ENCODE measurements at places on chromosomes 13 and 19. TPM values are rescaled to one million over a fixed set of nuclear protein-coding genes. Genes with fewer than 3 reads are reported as not detected.

Gene IGLON5
- not detected for total RNA-seq

DNA sequence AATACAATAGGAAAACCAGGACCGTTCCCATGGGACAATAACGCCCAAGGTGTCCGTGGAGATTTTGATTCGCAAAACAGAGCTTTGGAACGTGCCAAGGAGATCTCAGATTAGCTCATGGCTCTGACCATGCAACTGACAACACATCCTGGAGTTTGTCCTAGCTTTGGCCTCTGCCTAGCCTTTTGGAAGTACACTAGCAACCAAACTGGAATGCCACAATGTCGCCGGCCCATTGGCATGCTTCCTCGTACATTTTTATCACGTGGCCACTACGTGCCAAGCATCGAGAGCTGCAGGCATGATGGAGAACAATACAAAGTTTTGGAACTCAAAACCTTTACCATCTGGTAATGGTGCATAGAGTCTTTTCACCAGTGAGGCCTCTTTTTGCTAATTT, 256.5 kb downstream of the DCLK1 start:
- no peak for DNase-seq

DNA sequence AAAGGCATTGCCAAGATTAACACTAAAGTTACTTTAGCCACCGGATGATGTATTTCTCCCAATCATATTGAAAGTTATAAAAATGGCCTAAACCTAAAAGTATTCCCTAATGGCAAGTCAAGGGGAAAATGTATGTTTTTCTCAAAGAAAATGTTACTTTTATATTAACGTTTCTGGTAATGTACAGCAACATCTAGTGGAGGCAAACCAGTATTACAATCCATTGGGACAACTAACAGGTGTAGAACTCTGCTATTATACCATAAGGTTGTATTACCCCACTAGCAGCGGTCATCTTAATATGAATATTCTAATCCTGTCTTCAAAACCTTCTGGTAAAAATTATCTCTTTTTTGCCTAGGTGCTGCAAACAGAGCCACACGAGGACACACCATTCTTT, 69.2 kb downstream of the ZNF100 start:
- peak; percentile 47 for DNase-seq

Gene CFAP97D2
- 0.47 TPM for total RNA-seq

DNA sequence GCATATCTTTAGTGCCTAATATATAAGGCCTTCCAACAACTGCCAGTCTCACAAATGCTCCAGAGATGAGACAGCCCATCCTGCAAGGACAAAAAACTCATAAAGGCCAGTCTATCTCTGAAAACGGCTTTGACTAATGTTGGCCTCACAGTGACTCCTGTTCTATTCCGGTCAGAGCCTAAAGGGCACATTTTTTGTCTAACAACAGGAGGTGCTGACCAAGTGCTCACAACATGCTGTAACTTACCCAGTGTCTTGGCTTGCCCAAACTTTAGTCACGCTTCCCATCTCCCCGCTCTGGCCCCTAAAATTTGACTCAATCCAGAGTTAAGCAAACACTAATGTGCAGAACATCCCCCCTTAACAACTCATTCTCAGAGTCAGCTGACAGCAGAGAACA, 1411.2 kb upstream of the MIR17HG start:
- no peak for DNase-seq

- peak; percentile 62 for DNase-seq
Measured at GRCh38 chr19:48490981-48491792, 20.4 kb downstream of the LMTK3 start.

DNA sequence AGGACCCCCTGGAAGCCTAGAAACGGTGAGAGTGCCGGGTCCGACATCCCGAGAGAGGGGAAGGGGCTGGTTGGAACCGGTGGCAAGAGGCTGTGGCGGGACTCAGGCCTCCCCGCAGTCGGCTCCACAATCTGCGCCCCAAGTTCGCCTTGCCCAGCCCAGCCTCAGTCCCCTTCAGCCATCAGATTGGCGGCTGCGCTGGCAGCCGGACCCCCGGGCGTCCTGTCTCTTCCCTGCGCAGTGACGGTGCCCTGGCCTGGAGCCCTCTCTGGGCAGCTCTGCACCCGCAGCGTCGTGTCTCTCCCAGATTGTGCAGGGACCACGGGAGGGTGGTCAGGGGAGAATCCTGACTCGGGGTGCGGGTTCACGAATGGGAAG, 315 bp downstream of the ZNF492 start:
- DNase-seq, result no peak

- no peak for DNase-seq
Measured at GRCh38 chr13:36377826-36378468, 31.8 kb upstream of the SPART start.

DNA sequence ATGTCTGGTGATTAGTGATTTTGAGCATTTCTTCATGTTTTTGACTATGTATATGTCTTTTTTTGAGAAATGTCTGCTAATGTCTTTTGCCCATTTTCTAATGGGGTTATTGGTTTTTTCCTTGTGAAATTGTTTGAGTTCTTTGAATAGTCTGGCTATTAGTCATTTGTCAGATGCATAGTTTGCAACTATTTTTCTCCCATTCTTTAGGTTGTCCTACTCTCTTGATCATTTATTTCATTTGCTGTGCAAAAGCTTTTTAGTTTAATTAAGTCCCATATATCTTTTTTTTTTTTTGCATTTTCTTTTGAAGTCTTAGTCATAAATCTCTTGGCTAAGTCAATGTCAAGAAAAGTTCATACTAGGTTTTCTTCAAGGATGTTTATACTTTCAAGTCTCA, 449.8 kb downstream of the DACH1 start:
- DNase-seq, result no peak

Gene TMEM145
- total RNA-seq, result not detected

Gene COQ8B
- 16.4 TPM for total RNA-seq

Gene LRRC4B
- total RNA-seq, result not detected

GRCh38 chr13:74438901-74439300, 304.7 kb upstream of the KLF12 start:
- no peak for DNase-seq

- DNase-seq, result no peak
Measured at GRCh38 chr13:26400545-26400944, 146.6 kb downstream of the CDK8 start.

DNA sequence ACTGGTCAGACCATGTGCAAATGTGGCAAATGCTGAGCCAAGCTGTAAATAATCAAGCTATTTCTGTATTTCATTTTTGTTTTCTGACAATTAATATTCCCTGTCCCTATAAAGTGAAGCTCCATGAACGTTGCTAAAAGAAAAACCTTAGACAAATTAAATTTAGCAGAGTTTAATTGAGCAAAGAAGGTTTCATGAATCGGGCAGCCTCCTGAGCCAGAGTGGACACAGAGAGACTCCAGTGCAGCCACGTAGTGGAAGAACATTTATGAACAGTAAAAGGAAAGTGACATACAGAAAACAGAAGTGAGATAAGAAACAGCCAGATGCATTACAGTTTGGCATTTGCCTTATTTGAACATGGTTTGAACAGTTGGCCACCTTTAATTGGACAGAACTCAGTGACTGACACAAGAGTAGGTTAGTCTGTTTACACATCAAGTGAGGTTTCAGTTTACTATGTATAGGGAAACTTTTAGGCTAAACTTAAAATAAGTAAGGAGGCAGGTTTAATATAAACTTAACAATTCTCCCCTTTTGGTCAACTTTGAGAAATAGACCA, 69.7 kb downstream of the UFM1 start:
- no peak for DNase-seq

GRCh38 chr13:44756276-44756810, 180.2 kb upstream of the TSC22D1 start:
- no peak for DNase-seq

DNA sequence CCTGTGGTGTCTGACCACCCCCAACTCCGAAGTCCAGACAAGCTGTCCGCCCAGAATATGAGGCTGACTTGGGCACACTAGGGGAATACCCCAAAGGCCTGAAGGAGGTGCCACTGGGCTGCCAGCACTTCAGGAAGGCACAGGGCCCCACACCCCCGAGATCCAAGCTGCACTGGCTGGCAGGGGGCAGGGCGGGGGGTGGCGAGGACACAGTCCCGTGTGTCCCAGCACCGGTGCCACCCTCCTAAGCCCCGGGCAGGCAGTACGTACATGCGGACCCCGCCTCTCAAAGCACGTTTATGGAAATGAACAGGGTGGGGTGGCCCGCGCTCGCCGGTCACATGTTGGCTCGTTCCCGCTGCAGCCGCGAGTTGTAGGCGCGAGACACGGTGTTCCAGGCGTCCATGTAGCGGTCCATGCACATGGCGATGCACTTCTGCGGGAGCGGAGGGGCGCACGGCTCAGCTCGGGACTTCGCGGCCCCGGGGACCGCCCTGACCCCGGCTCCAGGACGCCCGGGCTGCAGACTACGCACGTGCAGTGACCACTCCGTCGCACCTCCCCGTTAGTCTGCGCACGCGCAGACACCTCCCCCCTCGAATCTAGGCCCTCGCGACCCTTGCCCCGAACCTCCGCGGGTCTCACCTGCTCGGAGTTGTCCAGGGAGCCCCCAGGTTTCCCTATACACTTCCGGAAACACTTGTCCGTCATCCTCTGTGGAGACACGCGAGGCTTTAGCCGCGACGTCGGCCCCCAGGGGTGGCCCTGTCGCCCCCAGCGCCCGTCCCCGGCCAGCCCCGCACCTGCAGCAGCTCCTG, 566 bp downstream of the TIMM13 start:
- DNase-seq, result peak; percentile 38

Gene ANKRD27
- total RNA-seq, result 16.5 TPM

Gene LILRA1
- 0.27 TPM for total RNA-seq

GRCh38 chr19:49355909-49356353, 6.3 kb downstream of the TEAD2 start:
- DNase-seq, result no peak

DNA sequence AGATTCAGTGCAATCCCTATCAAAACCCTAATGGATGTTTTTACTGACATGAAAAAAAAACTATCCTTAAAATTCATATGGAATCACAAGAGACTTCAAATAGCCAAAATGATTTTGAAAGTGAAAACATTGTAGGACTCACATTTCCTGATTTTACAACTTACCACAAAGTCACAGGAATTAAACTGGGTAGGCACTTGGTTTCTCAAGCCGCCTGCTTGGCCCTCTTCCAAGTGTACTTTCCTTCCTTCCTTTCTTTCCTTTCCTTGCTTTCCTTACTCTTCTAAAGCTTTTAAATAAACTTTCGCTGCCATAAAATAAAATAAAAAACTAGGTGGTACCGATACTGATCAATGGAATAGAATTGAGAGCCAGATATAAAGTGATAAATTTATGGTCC, 21.0 kb upstream of the CD33 start:
- DNase-seq, result no peak

Gene CDX2
- not detected for total RNA-seq

DNA sequence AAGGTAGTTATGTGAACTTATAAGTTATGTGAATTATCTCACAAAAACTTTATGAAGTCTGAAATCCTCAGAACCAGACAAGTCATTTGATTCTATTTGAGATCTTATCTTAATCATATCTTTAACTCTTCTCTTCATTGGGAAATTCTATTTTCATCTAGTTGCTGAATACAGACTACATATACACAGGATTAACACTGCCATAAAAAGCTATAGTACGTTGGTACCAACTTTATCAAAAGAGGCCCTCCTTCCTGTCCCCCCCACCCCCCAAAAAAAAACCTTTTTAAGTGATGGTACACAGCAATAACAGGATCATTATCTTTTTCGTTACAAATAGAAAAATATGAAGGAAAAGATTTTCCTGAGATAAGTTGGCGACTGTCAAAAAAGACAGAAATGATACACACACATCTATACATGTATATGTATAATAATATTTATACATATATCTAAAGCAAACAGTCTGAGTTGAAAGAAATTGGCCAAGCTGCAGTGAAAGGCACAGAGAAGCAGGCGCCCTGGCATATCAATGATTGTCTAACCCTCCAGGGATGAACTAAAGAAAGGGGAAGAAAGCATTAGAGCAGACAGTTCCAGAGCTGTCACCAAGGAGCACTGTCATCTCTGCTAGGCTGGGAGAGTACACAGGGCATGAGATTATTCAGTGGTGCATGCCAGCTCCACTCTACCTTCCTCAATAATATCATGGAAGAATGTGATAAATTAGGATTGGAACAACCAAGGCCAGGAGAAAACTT, 116.7 kb downstream of the KLF12 start:
- DNase-seq, result no peak

Measured in CD4-positive, alpha-beta T cell (primary cell).